Stimulated activated CD4-positive, alpha-beta T cell treated with anti-CD3 and anti-CD28 coated beads, Interleukin-2, amount 100 ng/mL, for 24 hours (primary cell): ENCODE measurements at places on chromosomes 16 and 17.

- peak; percentile 37 for DNase-seq
These were observed at the start of gene PTGES3L for GRCh38 chr17:42979511-42980273. Gene PTGES3L, minus strand, starts transcription at chr17:42980080. Its CDS starts 27 bp downstream, at chr17:42980053.

- DNase-seq: peak; percentile 42
These were observed 28.4 kb upstream of the TMC5 start for GRCh38 chr16:19389246-19389645.

DNA sequence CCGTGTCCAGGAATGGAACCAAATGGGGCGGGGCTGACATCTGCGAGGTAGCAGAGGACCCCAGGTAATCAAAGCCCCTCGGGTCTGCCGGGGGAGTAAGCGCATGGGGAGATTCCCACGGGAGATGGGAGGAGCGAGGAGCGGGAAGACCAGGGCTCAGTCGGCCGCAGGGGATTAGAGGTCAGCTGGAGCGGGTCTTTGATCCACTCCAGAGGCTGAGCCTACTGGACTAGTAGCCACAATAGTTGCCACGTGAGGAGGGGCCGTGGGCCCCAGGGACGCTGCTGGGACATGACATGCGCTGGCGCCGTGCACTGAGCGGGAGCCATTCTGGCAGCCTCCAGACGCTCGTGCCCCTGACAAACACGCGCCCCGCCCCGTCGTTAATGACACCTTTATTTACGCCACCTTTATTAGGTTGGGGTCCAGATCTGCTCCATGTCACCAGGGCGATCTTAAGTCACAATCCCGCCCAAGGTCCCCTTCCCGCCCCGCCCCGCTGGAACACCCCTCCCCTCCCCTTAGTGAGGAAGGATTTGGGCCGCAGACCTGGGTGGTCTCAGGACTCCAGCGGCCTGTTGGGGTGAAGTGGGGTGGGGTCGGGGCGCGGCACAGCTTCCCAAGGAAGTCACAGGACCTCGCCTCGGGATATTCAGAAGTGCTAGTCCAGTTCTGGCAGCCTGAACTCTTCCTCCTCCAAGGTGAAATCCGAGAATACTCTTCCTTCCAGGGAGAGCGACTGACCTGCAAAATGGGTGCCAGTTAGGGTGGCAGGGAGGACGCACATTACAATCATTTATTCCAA is 15.0 kb downstream of the PPY start:
- no peak for DNase-seq

DNA sequence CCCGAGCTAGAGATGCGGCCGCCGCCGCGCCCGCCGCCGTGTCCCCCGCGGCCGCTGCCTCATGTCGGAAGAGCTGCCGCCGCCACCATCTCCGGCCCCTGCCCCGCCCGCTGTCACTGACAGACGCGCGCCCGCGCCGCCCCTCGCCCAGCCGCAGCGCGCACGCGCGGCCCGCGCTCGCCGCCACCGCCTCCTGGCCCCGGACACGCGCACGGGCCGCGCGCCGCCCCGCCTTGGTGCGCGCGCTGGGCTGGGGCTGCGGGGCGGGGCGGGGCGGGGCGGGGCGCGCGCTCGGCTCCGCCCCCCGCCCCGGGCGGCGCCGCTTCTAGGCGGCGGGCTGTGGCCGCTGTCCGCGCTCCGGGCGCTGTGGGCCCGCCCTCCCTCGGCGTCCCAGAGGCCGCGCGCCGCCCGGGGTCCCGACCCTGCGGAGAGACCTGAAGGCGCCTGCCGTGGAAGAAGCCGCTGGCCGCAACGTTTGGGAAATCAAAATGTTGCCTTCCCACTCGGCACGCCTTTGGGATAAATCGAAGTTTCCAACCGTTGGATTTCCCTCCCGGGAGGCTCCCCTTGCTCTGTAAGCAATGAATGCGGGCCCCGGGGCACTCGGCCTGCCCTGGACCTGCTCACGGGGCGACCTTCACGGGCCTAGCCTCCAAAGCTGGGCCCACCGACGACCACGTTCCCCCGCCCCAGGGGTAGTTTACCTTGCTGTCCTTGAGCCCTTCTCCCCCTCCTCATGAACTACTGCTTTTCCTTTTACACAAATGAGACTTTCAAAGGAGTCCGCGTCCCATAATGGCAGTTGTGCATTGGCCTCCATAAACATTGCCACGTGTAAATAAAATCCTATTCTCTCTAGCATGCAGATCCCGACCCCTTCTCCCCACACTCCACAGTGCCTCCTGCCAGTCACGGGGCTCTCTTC is at the start of gene ADCY9:
Gene ADCY9 (minus strand): TSS at position 118 of the 925 bp plus-strand sequence. CDS start 1,000 bp downstream, outside the sequence.
- DNase-seq: peak; percentile 80

DNA sequence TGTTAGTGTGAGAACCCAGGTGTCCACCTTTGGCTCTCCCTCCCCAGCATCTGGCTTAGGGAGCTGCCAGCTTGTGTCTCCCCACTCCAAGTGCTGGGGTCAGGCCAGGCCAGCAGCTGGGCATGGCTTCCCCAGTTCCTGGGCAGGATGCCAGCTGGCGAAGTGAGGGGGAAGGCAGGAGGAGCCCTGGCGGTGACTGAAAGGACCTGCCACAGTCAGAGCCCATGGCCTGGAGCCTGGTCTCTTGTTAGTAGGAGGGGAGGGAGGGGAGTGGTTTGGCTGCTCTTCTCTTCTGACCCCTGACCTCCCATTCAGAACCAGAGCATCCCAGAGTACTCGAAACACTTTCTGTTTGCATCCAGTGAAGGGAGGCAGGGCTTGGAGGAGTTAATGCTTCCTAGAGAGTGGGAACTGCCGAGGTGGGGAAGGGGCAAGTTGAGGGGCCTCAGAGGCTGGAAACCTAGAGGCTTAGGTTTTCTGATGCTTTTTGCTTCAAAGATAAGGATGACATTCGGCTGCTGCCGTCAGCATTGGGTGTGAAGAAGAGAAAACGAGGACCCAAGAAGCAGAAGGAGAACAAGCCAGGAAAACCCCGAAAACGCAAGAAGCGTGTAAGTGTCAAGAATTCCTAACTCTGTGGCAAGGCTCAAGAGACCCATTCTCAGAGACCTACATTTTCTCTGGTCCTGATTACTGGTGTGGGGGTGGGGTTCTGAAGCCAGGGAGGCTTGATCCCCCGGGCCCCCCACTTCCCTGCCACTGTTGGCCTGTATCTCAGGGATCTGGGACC is 772 bp downstream of the CHD3 start:
- peak; percentile 45 for DNase-seq

- no peak for DNase-seq
These were observed 257.3 kb downstream of the CA10 start for GRCh38 chr17:51901242-51901641.

- no peak for DNase-seq
These were observed 182.4 kb downstream of the TOX3 start for GRCh38 chr16:52364500-52364899.

DNA sequence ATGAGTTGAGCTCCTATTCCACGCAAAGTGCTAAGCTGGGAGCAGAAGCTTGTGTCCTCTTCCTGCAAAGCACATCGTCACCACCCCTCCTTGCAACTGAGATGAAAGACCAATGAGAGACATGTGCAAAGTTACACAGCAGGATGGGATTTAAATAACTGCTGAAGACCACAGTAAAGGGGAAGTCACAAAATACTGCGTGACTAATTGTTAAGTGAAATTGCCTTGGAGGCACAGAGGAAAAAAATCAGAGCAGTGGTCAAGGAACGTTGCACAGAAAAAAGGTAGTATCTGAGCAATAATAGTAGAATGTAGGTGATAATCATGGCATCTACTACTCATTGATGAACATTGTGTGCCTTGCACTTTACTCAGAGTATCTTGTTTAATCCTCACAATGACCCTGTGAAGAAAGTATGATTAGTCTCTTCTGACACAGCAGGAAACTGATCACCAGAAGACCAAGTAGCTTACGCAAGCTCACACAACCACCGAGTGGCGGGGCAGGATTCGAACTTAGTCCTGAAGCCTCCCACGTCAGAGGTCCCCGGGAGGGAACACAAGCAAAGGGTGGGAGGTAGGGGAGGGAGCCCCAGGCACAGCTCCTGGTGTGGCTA is 15.4 kb upstream of the MYO18A start:
- no peak for DNase-seq

DNA sequence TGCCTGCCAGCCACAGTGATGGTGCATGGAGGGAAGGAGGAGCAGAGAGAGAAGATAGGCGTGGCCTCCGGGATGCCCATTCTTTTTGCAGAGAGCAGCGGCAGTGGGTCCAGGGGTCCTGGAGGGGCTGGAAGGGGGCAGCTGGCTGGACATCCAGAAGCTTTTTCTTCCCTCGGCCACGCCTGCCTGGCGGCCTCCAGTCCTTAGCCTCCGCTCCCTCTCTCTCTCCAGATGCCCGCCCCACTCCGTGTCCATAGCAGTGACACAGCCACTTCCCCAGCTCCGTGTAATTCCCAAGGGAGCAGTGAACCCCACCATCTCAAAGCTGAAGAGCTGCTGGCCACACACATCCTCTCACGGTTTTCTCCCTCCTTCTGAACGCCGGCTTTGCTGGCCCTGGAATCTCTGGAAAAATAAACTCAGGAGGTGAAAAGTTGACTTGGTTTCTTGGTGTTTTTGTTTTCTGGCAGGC is 26.3 kb upstream of the CDC42EP4 start:
- no peak for DNase-seq

DNA sequence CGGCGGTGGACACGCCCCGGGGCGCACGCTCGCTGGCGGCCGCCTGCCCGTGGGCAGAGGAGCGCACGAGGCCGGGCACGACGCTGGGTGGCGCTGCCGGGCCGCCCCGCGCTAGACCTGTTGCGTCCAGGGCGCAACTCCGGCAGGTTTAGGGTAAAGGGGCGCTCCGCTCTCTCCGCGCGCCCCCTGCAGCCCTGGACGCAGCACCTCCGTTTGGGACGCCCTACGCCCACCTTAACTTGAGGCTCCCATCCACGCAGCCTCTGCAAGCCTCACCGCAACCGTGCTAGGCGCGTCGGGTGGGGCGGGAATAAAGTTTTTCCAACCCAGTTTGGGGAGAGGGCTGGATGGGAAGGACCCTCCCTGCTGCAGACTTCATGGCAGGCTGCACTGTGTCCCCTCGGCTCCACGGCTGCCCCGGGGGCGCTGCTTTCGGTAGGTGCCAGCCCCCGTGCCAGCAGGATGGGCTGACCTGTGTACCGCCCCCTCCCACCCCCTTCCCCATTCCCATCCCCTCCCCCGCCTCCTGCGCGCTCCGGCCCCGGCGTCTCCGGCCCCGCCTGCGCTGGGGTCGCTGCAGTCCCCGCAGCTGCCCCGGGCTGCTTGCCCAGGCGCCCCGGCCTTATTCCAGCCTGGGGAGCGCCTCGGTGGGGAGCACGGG is at the start of gene SYT17:
Gene SYT17 (plus strand): TSS at position 531 of the 661 bp plus-strand sequence. CDS start 407 bp downstream, outside the sequence.
- peak; percentile 26 for DNase-seq

- DNase-seq: no peak
These were observed 30.0 kb upstream of the PRSS54 start for GRCh38 chr16:58324792-58325191.

DNA sequence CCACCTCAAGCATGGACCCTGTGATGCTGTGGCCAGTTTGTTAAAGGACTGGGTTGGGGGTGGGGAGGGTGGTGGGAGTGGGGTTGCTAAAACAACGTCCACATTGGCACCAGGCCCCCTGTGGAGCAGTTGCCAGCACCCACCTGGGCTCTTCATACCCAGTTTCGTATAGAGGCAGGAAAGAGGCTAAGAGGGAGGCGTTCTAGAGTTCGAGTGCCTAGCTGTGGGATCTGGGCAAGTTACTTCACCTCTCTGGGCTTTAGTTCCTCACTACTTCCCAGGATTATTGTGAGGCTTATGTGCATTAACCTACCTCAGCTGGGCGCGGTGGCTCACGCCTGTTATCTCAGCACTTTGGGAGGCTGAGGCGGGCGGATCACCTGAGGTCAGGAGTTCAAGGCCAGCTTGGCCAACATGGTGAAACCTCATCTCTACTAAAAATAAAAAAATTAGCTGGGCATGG is 1.4 kb downstream of the MFAP4 start:
- no peak for DNase-seq

DNA sequence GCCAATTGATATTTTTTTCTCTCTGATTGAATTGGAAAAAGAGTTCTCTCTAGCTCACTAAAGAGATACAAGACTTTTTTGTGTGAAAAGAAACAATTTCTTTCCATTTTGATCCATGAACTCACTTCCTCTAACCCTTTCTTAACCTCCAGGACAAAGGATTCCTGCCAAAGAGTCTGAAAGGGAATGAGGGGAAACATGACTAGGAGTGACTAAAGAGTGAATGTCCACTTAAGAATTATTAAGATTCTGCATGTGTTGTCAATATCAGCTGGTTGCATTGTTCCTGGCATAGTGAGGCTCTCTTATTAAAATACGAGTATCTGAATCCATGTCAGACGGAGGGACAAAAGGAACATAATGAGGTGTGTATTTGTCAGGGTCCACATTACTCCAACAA is 344.7 kb downstream of the GRIN2A start:
- DNase-seq: no peak

DNA sequence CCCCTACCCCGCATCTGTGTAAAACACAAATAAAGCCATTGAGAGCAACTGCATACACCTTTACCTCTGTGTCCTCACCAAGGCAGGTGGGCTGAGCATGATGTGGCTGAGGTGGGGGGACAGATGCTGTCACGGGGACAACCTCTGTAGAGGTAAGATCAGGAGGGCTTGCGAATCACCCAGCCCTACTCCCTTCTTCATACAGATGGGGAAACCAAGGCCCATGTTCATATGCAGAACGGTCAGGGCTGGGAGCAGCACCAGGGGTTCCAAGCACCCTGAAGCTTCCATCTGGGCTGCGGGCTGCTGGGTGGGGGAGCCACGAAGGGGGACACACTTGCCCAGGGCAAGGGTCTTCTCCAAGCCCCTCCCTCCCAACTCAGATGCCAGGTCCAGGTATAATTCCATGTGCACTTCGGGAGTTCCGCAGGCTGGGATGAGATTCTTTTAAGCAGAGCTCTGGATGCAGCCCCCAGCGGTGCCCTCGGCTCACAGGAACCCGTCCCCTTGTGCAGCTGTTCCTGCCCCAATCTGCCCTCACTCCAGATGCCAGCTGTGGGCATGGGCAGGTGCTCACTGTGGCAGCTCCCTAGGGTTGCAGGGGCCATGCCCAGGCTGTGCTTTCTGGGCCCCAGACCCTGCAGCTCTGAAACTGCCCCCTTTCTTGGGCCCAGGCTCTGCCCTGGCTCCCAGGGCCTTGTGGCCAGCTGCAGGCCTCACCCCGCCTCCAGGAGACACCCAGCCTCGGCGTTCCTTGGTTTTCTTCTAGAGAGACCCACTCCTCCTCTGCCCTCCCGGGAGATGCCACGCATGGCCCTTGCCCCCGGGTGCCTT is 9.6 kb downstream of the CTRB1 start:
- DNase-seq: no peak

DNA sequence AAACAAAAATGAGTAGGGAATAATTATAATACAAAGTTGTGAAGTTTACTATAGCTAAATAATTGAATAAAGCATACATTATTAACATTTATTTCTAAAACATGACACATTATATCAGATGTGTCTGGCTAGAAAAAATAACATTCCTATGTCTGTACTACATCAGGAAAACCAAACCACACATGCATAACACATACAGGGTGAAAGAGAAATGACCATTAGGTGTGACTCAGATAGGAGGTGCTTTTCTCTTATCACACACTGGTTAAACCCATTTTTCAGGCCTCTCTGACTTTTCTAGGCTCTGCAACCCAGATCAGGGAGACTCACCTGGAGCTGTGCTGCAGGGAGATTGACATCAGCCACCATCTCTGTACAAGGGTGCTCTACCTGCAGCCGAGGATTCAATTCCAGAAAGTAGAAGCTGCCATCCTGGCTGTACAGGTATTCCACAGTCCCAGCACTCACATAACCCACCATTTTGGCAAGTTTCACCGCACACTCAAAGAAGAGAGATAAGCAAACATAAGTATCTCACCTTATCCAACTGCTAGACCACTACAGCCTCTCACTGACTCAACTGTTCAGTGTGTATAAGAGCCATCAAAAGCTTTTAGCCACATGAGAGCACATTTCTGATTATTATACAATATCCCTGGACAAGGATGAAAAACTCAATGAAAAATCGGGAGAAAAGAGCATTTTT is 116.6 kb upstream of the C17orf78 start:
- no peak for DNase-seq
